Mesenchymal stem cell (in vitro differentiated cells and primary cell): ENCODE measurements at places on chromosomes 11 and 22.

GRCh38 chr11:96869207-96869606 is 479.4 kb downstream of the JRKL start:
- DNase-seq: no peak

GRCh38 chr11:27468209-27468994 is 4.2 kb downstream of the LGR4 start:
- DNase-seq: peak; percentile 82

- peak; percentile 72 for DNase-seq
Measured at GRCh38 chr11:105152021-105152512, 12.5 kb upstream of the CARD18 start.

DNA sequence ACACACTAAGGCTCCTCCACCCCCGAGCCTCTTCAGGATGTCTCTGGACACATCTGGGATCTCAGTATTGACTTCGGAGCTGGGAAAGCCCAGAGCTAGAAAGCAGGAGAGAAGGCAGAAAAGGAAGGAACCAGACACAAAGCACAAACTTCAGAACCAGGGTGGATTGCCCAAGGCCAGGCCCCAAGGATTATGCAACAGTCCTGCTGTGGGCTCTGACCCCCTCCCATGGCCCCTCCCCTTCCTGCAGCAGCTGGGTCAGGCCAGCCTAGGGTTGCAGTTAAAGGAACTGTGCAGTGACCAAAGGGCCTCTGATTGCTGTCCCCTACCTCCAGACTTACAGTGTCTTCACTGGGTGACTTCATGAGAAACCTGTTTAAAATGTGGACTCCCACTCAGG is 5.3 kb downstream of the KCNE3 start:
- DNase-seq: peak; percentile 40

GRCh38 chr11:82895437-82896091 is 4.7 kb downstream of the PRCP start:
- no peak for DNase-seq

DNA sequence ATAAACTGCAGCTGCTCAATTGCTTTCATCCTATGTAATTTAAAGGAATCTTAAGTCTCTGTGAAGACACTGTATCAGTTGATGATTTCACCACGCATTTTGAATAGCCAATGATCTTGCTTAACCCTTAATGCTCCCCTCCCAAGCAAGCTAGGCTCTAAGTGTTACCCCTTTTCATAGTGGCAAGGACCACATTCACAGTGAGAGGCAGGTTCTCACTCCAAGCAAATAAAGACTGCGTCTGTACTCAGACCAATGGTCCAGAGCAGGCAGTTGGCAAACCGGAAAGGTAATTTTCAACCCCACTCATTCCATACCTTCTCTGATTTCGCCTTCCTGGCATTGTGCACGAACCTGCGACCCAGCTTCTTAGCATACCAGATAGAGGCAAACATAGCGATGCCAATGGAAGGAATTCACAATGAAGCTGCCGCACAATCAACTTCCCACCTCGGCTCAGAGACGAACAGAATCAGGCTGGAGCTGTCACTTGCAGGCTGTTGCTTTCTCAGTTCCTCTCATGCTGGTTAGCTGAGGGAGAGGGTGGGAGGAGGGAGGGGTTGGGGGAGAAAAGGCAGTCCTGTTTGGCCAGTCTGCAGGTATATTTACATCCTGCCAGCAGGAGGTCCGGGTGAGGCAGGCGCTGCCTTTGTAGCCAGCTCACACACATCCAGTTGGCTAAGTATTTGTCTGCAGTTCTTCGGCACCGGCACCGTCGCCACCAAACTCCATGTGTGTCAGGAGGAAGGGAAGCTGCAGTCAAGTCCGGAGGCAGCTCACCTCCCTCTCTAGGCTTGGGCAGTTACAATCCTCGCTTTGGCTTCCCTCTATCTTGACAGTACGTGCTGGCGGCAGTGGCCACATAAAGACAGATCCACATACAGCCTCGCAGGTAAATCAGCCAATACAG is 1151.2 kb upstream of the CCDC90B start:
- DNase-seq: no peak

DNA sequence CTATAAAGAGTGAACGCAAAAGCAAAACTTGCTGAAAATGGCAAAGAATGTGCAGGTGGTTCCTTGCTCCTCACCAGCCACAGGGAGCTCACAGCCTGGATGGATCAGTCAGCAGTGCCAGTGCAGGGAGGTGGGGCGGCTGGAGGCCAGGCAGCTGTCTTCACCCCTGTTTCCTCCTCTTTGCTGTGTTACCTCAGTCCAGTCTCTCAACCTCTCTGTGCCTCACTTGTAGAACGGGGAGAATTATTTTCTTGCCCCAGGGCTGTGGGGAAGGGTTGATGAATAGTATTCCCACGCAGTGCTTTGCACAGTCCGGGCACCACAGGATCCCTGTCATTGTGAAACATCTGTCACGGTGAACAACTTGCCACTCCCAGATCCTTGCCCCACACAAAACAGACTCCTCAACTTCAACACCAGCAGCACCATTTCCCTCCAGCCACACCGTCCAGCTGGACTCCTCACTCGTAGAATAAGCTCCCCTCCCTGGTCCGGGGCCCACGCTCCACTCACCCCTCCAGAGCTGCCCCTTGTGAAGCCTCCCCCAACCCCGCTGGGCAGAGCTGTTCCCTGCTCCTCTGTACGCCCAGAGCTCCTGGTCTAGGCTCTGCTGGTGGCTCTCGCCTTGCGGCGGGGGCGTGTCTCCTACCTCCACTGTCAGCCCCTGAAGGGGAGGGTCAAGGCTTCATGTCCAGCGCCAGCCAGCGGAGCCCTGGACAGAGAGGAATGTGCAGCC is 27.7 kb downstream of the MPPED1 start:
- DNase-seq: no peak

- DNase-seq: peak; percentile 34
Measured at GRCh38 chr11:18394928-18395734, 768 bp downstream of the LDHA start.

GRCh38 chr11:2951231-2952110 is 22.3 kb upstream of the PHLDA2 start:
- DNase-seq: peak; percentile 93

- DNase-seq: no peak
Measured at GRCh38 chr22:47606426-47606825, 844.0 kb downstream of the TBC1D22A start.

GRCh38 chr11:44621140-44621681 is 55.7 kb downstream of the CD82 start:
- peak; percentile 74 for DNase-seq

DNA sequence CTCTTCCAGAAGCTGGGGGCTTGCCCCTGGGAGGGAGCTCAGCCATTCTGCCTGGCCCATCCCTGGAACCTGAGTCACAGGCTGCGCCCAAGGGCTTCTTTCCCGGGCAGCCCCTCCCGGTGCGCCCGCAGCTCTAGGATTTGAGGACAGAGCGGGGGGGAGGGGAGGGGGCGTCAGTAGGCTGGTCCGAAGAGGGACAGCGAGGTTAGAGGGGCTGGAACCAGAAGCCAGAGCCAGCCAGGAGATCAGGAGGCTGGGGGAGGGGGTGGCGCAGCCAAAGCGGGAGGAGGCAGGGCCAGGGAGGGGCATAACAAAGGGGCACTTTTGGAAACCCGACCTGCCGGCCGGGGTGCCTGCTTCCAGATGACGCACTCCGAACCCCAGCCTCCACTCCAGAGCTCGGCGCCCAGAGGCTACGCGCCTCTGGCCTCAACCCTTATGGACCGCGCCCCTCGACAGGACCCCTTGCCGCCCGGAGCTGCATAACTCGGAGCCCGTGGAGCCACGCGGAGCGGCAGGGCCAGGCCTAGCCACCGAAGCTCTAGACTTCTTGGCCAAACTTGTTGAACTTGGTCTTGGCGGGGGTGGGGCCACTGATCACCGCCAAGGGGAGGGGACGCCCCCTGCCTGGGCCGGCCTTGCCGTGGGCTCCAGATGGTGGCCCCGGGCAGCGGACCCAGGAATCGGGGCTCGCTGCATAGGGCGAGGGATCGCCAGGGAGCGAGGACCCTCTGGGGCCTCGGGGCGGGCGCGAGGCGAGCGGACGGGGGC is 744 bp downstream of the PACSIN3 start:
- DNase-seq: peak; percentile 67

DNA sequence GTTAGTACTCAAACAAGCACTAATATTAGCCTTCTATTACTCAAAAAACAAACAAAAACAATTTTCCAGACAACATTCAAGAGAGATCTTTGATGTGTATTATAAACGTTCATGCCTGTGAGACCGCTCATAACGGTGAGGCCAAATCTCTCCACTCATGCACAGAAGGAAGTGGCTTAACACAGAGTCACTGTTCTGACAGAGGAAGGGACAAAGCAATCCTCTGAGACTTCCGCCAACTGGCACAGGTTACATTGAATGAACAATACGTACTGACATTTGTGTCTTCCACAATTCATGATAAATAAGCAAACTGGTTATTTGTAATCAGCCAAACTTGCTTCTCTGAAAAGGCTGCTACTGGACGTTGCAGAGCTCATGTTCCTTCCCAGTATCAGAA is 30.5 kb downstream of the CHKA start:
- no peak for DNase-seq

- no peak for DNase-seq
Measured at GRCh38 chr22:22087854-22088657, 105.5 kb upstream of the TOP3B start.

- DNase-seq: no peak
Measured at GRCh38 chr11:83978942-83979341, 692.8 kb upstream of the CCDC90B start.

DNA sequence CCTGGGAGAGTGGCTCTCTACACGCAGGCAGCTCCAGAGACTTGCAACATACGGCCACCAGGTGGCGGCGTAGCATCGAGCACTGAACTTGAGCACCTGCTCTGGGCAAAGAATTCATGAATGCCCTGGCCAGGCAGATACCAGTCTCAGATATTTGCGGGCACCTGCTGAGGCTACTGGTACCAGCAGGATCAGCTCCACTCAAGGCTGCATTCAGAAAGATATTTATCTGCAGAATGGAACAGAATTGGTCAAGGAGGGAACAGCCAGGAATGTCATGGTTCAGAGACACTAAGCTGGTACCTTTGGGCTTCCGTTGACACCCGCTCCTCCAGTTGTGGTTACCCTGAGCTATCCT is 10.8 kb upstream of the CCDC86 start:
- DNase-seq: peak; percentile 69

GRCh38 chr22:36395055-36395849 is 7.5 kb upstream of the MYH9 start:
- DNase-seq: no peak

- DNase-seq: no peak
Measured at GRCh38 chr11:128375961-128376360, 211.4 kb downstream of the ETS1 start.
